ENCODE measurements at places on chromosomes 12 and 14.

- no peak for DNase-seq
Observed at GRCh38 chr12:116813271-116814041, 67.8 kb downstream of the HRK start.

DNA sequence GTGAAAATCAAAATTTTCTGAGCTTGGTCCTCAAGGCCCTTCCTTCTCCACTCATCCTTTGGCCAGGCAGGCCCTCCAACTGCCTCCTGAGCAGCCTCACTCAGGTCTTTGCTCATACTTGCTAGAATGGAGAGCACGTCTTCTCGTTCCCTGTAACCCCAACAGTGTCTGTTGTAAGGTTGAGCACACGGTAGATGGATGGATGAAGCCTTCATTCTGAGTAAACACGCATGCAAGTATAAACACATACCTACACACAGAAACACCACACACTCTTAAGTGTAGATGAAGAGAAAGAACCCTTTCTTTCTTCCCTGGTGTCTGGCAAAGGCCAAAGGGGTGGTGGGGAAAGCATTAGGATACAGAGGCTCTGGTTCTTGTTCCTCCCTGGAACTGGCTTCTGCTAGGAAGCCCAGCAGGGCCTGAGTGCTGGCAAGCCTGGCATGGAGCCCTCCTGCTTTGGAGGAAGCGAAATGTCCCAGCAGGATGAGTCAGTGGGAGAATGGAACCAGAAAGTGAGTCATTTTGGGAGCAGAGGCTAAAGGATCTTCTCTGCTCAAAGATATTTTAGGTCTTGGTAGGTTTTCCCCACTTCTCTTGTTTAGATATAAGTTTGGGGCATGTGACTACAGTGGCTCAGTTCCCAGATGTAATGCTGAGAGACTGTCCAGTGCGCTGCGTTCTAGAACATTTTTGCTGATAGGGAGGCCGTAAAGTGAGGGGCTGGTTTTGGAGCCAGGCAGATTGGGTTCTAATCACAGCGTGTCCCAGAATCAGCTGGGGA, 127.4 kb downstream of the CACNA1C start:
- peak; percentile 92 for DNase-seq

DNA sequence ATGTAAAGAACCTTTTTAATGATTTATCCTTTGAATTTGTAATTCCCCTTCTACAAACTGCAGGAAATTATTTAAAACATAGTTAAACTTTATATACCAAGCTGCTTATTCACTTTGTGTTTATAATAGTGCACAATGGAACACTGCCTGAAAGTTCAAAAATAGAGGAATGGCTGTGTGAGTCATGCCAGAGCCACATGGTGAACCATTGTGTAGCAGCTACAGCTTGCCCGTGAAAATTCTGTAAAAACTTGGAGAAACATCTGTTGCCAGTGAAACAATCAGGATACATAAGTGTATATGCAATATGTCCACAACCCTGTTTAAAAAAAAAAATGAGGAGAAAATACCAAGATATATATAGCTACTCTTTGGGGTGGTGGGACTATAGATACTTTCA, 59.5 kb downstream of the VEZT start:
- DNase-seq: peak; percentile 71

DNA sequence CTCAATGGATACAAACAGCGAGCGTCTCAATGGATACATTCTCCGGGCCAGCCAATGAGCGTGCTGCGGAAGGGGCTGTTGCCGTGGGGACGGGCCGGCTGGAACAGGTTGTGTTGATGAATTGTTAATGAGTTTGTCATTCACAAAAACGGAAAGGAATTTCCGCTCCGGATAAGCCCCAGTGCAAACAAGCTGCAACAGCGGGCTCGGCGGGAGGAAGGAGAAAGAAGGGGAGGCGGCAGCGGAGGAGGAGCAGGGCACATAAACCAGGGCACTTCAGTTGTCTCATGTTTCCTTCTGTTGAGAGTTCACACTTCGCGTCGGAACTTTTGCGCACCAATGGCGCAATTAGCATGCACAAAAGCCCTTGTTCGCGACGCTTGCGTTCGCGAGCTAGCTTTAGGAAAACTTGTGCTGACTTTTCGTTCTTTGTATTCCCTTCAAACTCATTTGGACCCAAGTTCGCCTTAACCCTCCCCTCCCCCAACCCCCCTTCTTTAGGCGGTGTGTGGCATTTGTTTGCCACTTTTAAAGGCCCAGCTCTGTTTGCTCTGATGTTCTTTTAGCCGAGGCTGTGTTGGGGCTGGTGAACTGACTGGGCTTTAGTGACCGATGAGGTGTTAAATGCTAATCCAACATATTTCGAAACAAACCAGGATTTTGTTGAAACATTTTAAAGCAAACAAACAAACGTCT, at the start of gene DUSP6:
Gene DUSP6 (minus strand): TSS at position 10 of the 696 bp plus-strand sequence. CDS start 462 bp downstream, outside the sequence.
- DNase-seq: peak; percentile 97

DNA sequence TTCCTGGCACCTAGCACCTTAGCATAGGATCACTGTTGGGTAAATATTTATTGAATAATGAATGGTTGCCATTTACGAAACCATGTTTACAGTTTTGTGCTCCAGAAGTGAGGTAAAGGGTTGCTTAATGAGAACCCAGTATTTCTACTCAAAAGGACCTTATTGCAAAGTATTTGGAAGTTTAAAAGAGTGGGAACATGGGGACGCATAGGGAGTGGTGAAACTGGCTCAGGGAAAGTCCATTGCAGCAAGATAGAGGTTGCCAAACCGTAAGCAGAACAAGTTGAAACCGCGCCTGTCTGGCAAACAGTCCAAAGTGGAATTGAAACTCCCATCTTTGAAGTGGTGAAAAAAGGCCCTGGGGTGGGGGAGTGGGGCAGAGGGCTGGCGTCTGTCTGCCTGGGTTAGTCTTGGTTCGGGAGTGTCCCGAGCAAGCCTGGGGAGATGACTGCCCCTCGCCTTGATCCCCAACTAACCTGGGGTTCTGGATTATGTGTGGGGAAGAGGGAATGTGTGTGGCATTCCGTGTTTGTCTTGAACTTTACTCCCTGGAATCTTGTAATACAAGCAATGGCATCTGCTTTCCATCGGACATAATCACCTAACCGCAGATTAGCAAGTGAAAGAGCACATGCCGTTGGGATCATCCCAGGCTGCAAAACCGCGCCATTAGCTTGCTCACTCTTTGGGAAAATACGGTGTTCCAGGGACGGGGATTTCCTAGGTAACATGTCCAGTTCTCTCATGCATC, 7.2 kb downstream of the ALDH2 start:
- peak; percentile 77 for DNase-seq

- DNase-seq: peak; percentile 63
Observed at GRCh38 chr12:76284816-76285750, 63.1 kb downstream of the BBS10 start.

- no peak for DNase-seq
Observed at GRCh38 chr12:14393751-14394150, 28.3 kb downstream of the ATF7IP start.

DNA sequence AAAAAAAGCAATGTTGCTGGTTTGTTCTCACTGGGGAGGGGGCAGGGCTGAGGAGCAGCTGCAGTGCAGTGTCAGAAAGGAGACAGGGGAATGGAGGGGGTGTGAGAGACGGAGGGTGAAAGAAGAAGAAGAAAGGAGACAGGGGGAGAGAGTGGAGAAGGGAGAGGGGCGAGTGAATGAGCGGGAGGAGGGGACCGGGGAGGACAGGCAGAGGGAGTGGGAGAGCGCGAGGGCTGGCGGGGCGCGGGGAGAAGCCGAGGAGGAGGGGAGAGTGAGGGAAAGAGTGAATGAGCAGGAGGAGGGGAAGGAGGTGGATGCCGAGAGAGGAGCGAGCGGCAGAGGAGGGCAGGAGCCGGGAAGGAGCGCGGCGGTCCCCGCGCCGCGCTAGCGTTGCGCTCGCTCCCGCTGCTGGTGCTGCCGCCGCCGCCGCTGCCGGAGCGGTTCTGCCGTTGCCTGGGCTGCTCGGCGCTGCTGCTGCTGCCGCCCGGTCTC, at the start of gene NOVA1:
Gene NOVA1 (minus strand): TSS at position 445 of the 492 bp plus-strand sequence. CDS start 597 bp downstream, outside the sequence.
- no peak for DNase-seq
